ENCODE measurements at places on chromosomes 12 and 14.

DNA sequence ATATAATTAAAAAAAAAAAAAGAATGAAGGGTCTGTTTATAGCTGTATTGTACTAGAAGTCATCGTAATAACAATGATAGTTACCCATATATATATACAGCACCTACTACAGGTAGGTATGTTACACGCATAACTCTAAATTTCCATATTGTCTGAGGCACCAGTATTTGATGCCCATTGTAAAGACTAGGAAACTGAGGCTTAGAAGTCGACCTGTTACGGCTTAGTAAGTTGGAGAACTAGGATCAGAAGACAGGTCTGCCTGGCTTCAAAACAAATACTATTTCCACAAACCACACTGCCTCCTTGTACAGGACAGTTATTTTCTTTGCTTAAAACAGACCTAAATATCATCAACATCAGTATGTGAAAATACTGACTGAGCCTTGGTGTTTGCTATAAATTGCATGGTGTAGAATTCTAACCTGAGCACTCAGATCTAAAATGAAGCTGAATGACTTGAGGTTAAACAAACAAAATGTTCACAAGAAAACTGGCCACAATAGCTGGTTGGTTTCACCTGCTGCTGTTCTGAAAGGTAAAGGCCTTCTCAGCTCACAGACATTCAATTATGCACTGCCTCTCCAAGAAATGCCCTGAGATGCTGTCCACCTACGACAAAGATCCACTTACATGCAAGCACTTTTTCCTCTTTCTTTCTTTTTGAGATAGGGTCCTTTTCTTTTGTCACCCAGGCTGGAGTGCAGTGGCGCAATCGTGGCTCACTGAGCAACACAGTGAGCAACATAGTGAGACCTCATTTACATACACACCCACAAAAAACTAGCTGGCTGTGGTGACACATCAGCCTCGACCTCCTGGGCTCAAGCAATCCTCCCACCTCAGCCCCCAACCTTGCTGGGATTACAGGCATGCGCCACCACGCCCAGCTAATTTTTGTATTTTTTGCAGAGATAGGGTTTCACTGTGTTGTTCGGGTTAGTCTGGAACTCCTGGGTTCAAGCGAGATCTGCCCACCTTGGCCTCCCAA lies 35.7 kb downstream of the SSH1 start:
- no peaks in the 10 kb centered on the region for H3K36me3 ChIP-seq
- no peak for DNase-seq
- no peaks in the 10 kb centered on the region for H3K4me1 ChIP-seq
- H3K27ac ChIP-seq, result no peak overlapping the region
- no peak overlapping the region for H3K4me3 ChIP-seq

- no peak for DNase-seq
- H3K4me3 ChIP-seq, result no peak overlapping the region
- no peaks in the 10 kb centered on the region for H3K36me3 ChIP-seq
- peaks cover 17% of the 10 kb centered on the region for H3K4me1 ChIP-seq
- H3K27me3 ChIP-seq, result no peaks in the 10 kb centered on the region
- H3K27ac ChIP-seq, result peak overlapping the region; percentile 8
Measured at GRCh38 chr14:71163050-71163841, 256.0 kb downstream of the PCNX1 start.

DNA sequence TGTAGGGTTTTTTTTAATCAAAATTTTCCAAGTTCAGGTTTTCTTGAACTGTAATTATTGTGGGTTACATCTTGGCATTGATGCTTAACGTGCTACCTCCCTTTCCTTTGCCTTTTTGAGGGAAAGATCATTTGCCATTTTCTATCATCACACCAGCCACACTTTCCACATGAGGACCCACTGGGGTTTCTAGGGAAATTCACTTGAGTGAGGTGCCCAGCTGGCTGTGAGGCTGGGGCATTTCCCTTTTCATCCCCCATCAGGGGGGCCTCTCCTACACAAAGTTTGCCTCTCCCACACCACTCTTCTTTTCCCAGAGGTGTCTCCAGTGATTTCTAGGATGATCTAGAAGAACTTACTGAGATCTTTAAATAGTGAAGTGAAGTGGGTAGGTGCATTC lies 335.7 kb downstream of the BMP4 start:
- no peaks in the 10 kb centered on the region for H3K27me3 ChIP-seq
- H3K4me3 ChIP-seq, result no peak overlapping the region
- no peaks in the 10 kb centered on the region for H3K4me1 ChIP-seq
- H3K36me3 ChIP-seq, result no peaks in the 10 kb centered on the region

DNA sequence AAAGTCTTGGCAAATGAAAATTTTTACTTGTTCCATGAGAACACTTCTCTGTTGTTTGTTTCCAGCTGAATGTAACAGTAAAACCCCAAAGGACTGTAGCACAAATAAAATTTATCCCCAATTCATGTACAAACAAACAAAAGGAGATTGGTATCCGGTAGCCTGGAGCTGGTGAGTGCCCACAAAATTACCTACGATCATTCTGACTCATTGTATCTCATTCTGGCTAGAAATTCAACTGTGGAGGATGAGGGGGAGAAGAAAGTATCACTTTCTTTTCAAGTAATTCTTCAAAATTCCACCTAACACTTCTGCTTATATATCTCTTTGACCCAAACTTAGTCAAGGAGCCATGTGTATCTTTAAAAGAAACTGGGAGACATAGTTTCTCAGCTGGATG lies 268.5 kb downstream of the ALG10B start:
- no peaks in the 10 kb centered on the region for H3K36me3 ChIP-seq
- H3K27ac ChIP-seq, result no peak overlapping the region
- H3K4me1 ChIP-seq, result no peaks in the 10 kb centered on the region
- no peaks in the 10 kb centered on the region for H3K27me3 ChIP-seq
- DNase-seq, result no peak
- H3K4me3 ChIP-seq, result no peak overlapping the region

DNA sequence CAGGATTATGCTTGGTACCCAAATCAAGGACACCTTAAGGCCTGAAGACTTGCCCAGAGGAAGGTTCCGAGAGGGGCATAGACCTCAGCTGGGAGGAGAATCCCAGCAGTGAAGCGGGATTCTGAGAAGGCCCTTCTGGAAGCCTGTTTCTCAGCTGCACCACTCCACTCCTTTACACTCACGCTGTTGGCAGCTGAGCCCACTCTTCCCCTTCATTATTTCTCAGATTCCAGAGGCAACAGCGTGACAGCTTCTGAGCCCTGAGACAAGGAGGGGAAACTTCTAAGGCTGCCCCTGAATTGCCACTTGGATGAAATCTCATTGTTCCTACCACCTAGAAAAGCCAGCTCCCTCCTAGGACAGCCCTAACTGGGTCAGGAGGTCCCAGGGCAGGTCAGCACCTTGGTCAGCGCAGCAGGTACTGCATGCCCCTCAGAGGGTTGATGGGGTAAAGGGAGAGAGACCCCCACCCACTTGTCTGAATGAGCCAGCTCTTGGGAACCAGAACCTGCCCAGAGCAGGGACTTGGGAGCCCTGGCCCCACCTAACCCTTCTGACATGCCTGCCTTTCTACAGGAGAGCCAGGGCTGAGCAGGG lies 53.9 kb downstream of the ISCA2 start:
- H3K4me3 ChIP-seq, result no peak overlapping the region
- DNase-seq, result no peak
- no peaks in the 10 kb centered on the region for H3K27me3 ChIP-seq
- no peaks in the 10 kb centered on the region for H3K4me1 ChIP-seq
- no peak overlapping the region for H3K27ac ChIP-seq

DNA sequence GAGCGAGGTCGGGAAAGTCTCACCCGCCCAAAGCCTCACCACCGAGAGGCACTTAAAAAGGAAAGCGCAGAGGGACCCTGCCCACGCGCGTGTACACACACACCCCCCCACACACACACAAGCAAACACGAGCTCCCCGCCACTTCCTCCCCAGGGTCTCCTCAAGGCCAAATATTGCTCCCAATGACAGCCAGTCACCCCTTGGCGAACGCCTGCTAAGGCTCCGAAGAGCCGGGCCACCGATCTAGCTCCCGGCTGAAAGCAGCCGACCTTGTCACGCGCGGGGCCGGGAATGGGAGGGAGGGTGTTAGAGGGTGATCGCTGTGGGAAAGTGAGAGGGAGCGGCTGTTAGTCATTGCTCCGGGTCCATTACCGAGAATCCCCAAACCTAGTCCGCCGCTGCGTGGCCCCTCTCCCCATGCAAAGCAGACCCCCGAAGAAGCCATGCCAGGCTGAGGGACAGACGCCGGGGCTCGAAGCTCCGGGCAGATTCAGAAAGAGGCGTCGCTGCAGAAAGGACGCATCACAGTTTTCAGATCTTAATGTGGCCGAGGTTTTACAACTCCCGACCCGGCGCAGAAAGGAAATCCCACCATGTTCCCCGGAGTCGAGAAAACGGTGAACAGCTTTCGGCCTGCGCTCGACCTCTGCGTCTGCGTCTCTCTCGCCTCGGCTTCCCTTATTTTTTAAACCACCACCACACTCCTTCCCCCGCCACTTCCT lies 2.6 kb downstream of the BMP4 start:
- no peak for DNase-seq
- no peaks in the 10 kb centered on the region for H3K36me3 ChIP-seq
- H3K4me1 ChIP-seq, result peaks cover 18% of the 10 kb centered on the region
- H3K4me3 ChIP-seq, result peak overlapping the region; percentile 76

DNA sequence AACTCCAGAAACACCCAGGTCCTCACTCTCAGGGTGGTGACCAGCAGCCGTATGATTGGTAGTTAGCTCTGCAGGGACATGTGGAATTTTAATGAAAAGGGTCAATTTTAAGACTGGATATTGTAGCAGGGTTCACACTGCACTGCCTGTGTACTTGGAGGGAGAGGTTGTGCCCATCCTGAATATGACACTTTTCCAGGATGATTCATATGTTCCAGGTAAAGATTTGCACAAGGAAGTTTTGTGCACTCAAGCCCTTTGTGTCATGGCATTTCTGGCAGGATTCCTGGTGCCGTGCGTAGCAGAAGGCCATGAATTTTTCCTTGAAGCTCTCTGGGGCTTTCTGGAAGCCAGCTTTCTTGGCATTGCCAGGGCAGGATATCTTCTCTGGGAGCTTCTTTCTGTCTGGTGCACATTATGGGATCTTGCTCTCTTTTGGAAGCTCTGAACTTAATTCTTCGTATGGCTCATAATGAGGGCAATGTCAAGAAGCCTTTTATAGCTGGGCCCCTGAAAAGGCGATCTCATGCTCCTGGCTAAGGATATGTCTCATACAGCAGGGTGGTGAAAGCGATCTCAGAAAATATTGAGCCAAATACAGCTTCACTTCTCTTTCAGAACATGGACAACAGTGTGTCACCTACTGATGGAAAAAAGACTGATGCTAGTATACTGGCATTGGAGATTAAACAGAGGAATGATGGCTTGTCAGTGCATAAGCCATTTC lies 1133.9 kb downstream of the AACS start:
- no peaks in the 10 kb centered on the region for H3K4me1 ChIP-seq

DNA sequence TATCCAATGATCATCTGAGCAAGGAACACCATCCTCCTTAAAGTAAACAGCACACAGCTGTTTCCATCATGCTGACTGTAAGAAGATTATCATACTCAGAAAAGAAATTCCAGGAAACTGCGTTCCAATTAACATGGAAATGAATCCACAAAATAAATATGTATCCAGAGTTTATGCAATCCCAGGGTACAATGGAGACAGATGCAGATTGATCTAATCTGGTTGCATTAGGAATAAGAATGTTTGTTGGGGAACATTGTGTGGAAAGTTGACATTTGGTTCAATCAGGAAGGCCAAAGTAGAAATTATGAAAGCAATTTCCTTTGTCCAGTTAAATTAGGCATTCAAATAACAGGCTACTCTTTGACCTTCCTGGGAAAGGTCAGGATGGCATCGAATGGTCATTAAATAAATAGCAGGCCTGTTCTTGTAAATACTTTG lies 236.9 kb upstream of the AMIGO2 start:
- H3K27me3 ChIP-seq, result no peaks in the 10 kb centered on the region
- peak overlapping the region; percentile 60 for H3K27ac ChIP-seq
- no peaks in the 10 kb centered on the region for H3K36me3 ChIP-seq
- DNase-seq, result no peak
- H3K4me3 ChIP-seq, result no peak overlapping the region

- no peak overlapping the region for H3K27ac ChIP-seq
- no peaks in the 10 kb centered on the region for H3K36me3 ChIP-seq
- H3K4me1 ChIP-seq, result no peaks in the 10 kb centered on the region
- no peaks in the 10 kb centered on the region for H3K27me3 ChIP-seq
- no peak overlapping the region for H3K4me3 ChIP-seq
Measured at GRCh38 chr12:26846416-26846815, 13.4 kb upstream of the ITPR2 start.

GRCh38 chr12:46676797-46677520 lies 148.8 kb downstream of the SLC38A4 start:
- no peaks in the 10 kb centered on the region for H3K4me1 ChIP-seq
- H3K36me3 ChIP-seq, result no peaks in the 10 kb centered on the region
- no peak overlapping the region for H3K27ac ChIP-seq
- DNase-seq, result no peak

- H3K27me3 ChIP-seq, result no peaks in the 10 kb centered on the region
- H3K4me1 ChIP-seq, result no peaks in the 10 kb centered on the region
- no peak for DNase-seq
- no peaks in the 10 kb centered on the region for H3K36me3 ChIP-seq
Measured at GRCh38 chr14:89266754-89267153, 150.3 kb downstream of the FOXN3 start.

GRCh38 chr12:122876731-122877130 lies 19.2 kb downstream of the VPS37B start:
- H3K36me3 ChIP-seq, result no peaks in the 10 kb centered on the region
- H3K4me1 ChIP-seq, result peaks cover 59% of the 10 kb centered on the region
- H3K4me3 ChIP-seq, result no peak overlapping the region
- DNase-seq, result no peak

DNA sequence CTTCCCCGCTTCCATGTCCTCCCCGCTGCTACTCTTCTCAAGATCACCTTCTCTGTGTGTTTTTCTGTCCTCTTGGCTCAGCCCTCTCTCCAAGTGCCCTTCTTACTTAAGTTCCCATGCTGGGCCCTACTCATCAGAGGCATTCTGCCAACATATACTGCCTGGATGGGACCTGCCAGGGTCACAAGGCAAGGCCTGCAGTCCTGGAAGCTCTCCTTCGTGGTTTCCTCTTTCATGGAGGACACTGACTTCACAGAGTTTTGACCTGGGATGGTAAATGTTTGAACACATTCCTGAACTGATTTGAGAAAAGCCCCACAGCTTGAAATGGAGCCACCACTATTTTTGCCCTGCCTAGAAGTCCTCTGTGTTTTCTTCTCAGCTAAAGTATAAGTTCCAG lies 140.9 kb downstream of the TMEM30B start:
- no peak for DNase-seq
- no peaks in the 10 kb centered on the region for H3K36me3 ChIP-seq
- no peaks in the 10 kb centered on the region for H3K4me1 ChIP-seq
- no peak overlapping the region for H3K4me3 ChIP-seq
- no peak overlapping the region for H3K27ac ChIP-seq
